ENCODE measurements at places on chromosomes 7 and 10.

DNA sequence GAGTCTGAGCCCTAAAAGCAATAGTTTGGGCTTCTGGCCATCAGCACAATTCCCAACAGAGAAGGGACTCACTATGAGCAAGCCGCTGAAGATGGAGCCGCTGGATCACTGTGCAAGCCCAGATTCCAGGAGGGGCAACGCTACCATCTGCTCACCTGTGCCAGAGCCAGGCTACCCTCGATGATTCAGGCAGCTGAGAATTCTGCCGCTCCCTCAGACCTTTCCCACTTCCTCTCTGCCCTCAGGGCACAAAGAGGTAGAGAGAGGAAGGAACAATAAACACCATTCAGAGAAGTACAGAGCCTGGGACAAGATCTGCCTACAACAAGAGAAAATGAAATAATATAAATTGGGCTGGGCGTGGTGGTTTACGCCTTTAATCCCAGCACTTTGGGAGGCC is 98.1 kb downstream of the MYOF start:
- DNase-seq: no peak

DNA sequence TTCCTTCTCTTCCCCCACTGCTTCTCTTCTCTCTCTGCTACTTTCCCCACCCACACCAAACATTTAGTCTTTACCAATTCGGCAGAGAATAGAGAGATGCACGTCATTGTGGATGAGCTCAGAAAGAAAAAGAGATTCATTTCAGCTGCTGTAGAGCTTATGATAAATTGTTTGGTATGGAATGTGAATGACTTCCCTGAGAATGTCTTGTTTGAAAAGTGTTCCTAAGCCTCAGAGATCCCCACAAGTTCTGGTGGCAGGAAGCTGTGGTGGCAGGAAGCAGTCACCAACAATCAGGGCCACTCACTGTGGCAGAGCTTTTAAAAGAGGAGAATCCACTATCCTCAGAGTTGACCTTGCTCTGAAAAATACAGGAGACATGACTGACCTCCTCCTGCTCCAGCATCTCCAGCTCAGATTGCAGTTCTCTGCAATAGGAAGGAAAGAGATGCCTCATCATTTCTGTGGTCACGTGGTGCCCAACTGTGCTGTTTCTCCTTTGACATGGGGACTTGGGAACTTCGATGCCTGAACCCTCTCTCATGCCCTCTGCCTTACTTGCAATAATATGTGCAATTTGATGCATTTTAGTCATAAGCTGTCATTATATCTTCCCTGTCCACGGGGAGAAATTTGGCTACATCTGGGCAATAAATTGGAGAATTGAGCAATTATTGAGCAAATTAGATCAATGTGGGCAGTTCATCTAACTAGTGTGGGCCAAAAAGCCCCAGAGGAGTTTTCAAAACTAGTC is 76.5 kb downstream of the BMPER start:
- DNase-seq: no peak

DNA sequence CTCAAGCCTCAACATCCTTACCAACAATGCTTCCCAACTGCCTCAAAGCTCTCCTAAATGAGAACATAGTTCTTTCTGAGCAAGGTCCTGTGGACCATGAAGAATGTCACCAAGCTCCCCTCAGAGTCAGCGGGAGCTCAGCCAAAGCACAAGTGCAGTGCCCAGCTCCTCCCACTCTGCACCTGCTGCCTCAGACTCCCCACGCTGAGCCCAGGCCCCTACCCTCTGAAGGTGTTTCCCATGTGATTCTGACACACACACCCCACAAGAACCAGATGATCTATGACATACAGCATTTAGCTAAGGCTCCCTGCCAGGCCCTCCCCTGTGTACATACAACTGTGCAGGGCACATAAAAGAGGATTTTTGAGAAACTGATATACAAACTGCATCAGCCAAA is 19.2 kb downstream of the ERCC6 start:
- no peak for DNase-seq

- no peak for DNase-seq
Observed at GRCh38 chr7:16554518-16555236, 28.1 kb downstream of the LRRC72 start.

- DNase-seq: no peak
Observed at GRCh38 chr7:7984424-7984823, 15.8 kb downstream of the GLCCI1 start.

GRCh38 chr7:39703144-39703543 is 79.8 kb downstream of the RALA start:
- no peak for DNase-seq

Data from endothelial cell (in vitro differentiated cells).